ENCODE measurements at places on chromosomes 1 and 21. TPM values are rescaled to one million over a fixed set of nuclear protein-coding genes. Genes with fewer than 3 reads are reported as not detected.

The STYXL2 gene
- not detected for total RNA-seq

The ARHGEF16 gene
- under 0.01 TPM for total RNA-seq

The SPRR3 gene
- total RNA-seq: 0.34 TPM

The HCN3 gene
- total RNA-seq: 0.73 TPM

The RGS8 gene
- not detected for total RNA-seq

The ABCG1 gene
- 0.15 TPM for total RNA-seq

The ZNF593OS gene
- not detected for total RNA-seq

The PHF13 gene
- 9.7 TPM for total RNA-seq

The GCSAML gene
- not detected for total RNA-seq

The TRIM17 gene
- 0.67 TPM for total RNA-seq

The UBE2U gene
- under 0.01 TPM for total RNA-seq

The CLEC20A gene
- total RNA-seq: not detected
